ENCODE measurements at places on chromosomes 1 and 21. TPM values are rescaled to one million over a fixed set of nuclear protein-coding genes. Genes with fewer than 3 reads are reported as not detected.

Gene TAS1R1
- not detected for total RNA-seq

Gene CACNA1S
- total RNA-seq = not detected

Gene KCND3
- not detected for total RNA-seq

Gene HSD3B1
- not detected for total RNA-seq

Gene RPE65
- not detected for total RNA-seq

Measured in activated CD4-positive, alpha-beta memory T cell treated with anti-CD3 and anti-CD28 coated beads for 36 hours (primary cell).